Stimulated activated CD8-positive, alpha-beta memory T cell treated with anti-CD3 and anti-CD28 coated beads, Interleukin-2, amount 100 ng/mL, for 1 hour (primary cell): ENCODE measurements at places on chromosomes 7 and 10.

DNA sequence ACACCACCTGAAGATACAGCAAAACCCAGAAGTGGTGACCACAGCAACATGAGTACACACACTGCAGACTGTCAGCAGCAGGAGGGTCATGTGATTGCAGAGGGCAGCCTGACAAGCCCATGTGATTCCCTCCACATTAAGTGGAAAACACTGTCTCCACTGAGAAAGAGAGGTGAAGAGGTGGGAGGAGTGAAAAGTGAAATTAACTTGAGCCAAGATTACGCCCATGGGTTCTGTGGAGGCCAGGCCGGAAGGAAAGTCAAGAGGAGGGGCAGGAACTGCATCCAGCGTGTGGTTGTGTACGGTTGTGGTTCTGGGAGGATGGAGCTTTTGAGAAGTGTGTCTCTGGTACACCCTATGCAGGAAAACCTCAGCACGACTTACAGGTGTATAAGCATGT, 138.5 kb downstream of the PLXNA4 start:
- DNase-seq, result no peak

- DNase-seq, result no peak
These were observed 165.9 kb downstream of the ABCA13 start for GRCh38 chr7:48337012-48337621.

DNA sequence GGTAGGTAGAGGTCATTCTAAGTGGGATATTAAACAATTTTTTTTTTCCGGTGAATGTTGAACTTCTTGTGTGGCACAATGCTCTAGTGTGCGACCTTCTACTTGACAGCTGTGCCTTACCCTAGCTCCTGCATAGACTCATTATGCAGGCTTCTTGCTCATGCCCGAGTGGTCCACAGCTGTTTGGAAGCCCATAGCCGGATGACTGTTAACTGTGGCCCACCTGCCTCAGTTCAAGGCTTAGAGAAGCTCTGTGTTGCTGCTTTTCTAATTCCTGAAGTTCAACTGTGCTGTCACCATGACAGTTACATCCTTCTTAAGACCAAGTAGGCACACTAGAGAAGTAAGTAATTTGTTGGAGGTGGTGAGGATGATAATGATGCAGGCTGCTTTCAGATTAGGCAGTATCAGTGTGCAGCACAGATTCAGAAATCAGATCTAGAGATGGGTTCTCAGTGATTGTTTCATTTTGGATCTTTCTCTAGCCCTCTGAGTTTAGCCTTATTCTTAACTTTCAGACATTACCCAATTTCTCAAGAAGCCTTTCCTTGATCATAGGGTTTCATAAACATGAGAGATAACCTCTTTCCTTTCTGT, 278.4 kb downstream of the PHF14 start:
- no peak for DNase-seq

GRCh38 chr10:113059371-113059780, 109.3 kb downstream of the TCF7L2 start:
- DNase-seq, result no peak

DNA sequence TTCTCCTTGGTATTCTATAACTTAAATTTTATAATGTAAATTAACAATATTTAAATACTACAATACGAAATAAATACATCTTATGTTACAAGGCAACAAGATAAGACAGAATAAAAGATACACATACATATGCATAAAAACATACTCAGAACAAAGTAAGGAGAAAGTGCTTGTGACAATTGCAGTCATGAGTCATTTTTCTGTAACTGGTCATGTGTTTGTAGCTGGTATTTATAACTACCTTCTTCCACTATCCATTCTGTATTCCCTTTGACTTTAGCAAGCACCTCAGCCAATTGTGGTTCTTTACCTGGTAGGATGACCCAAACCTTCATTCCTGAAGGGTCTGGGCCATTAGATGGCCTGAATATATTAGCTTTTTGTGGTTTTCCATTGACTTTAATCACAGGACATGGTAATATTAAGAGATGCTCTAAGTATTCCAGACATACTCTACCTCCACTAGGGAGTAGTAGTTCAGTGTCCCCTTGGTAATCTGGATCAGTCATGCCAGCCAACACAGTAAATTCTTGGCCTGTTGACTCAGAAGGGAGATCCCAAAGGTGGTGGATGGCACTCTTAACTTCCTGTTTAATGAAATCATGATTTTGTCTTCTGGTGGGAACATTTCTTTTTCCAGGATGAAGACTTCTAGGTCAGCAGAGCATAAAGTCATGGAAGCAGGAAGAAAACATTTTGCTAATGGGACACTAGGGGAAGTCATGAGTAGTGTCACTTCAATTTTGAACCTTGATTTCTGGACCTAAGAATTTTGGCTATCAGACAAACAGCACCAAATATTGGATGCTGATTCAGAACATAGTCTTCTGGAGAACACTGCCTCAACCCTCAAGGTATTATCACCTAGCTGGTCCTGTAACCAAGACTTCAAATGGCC, 733.7 kb upstream of the IGFBP3 start:
- DNase-seq, result no peak

GRCh38 chr10:18005781-18006456, 54.2 kb downstream of the SLC39A12 start:
- DNase-seq, result no peak

GRCh38 chr7:107922886-107923285, 31.9 kb downstream of the DLD start:
- no peak for DNase-seq

DNA sequence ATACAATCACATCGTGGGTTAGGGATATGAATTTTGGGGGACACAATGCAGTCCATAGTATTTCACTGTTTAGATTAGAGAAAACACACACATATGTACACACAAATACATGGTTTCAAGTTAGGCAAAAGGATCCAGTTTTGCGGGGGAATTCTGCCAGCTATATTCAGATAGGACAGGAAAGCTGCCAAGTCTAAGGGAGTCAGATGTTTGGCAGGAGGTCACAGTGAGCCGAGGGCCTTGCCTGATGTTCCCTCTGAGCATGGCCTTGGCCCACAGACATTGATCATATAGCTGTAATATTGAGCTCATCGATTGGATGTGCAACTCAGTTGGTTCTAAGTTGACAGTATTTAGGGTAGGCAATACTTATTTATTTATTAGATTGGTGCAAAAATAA, 122.8 kb downstream of the ADRA2A start:
- no peak for DNase-seq
